ENCODE measurements at places on chromosomes 5 and 9.

DNA sequence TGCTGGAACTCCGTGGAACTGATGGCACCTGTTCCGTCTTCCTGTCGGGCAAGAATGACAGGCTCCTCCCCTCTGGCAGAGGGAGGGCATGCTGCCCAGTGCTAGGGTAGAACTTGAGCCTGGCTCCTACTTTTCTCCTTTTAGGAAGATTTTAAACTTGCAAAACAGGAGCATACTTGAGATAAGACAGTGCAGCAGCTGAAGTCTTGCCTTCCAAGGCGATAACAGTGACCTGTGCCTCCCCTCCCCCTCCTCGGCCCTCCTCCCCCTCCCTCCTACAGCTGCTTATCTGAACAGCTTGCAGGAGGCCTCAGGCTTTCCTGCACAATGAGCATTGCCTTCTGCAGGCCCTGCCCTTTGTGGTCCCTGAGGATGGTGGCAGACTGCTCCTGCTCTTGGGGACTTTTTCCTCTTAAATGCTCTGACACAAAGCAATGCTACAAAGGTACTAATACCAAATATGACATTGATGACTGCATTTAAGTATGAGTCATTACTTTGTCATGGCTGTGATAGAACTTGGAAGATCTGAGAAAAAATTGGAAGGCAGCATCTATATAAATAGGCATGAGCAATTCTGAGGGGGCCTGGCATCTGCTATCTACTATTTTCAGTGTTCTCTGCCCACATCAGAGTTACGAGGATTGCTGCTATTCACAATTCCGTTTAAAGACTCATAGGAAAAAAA is 2.0 kb downstream of the GADD45G start:
- no peak for DNase-seq

DNA sequence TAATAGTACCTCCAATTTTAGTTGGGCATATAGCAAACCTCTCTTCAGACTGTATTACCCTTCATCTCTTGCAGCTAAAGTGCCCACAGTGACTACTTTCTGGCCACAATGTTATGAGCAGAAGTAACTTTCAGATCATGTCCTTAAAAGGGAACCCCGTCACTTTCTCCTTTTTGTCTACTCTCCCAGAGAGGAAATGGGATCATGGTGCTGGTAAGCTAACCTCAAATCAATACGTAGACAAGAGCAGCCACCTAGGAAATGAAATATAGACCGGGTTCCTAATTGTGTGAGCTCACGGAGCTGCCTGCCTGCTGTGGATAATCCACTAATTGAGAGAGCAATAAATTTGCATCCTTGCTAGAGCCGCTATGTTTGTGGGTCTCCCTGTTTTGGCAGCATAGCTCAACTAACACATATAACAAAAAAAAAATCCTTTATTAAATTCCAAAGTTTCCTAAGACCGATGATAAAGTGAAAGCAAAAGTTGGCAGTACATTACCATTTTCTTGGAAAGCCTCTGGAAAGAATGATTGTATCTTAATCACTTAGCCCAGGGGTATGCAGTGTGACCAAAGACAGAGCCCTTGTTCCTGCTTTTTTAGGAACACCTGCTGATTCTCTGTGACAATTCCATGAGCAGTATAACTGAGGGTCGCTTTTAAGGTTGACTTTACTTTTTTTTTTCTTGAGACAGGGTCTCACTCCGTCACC is 5.6 kb upstream of the IL7R start:
- no peak for DNase-seq

DNA sequence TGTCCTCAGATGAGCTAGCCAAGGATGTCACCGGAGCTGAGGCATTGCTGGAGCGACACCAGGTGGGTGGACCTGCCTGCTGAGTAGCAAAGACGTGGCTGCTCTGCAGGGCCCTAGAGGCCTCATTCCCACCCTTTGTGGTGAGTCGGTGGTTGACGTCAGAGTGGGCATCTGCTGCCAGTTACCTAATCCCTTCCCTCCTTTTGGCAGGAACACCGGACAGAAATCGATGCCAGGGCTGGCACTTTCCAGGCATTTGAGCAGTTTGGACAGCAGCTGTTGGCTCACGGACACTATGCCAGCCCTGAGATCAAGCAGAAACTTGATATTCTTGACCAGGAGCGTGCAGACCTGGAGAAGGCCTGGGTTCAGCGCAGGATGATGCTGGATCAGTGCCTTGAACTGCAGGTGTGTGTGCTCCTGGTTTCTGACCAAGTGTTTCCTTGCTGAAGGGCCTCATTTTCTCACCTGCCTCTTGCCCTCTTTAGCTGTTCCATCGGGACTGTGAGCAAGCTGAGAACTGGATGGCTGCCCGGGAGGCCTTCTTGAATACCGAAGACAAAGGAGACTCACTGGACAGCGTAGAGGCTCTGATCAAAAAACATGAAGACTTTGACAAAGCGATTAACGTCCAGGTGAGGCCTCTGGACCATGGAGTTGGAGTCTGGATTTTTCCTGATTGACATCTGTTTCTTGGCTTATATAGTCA is 48.9 kb downstream of the DYNC2I2 start:
- DNase-seq: no peak

DNA sequence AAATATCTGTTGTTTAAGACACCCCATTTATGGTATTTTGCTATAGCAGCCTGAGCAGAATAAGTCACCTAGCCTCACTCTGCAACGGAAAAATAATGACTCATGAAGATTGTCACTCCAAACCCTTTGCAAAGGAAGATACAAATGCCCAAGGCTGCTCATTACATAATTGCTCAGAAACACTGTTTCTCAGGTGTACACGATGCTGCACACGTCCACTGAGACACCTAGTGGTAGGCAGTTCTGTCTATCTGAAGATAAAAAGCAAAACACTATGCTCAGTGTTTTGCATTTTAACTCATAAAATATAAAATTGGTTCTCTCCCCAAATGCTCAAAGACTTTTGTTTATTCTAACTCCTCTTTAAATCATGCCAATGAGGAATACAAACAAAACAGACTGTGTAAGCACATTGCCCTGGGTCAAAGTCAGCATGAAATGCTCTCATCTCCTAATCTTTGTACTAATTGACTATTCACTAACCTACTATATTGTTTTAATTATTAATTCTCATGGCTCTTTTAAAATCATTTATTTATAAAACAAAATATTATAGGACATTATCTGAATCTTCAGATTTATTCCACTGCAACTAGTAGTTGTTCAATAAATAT is 7.7 kb upstream of the TSLP start:
- DNase-seq: no peak

DNA sequence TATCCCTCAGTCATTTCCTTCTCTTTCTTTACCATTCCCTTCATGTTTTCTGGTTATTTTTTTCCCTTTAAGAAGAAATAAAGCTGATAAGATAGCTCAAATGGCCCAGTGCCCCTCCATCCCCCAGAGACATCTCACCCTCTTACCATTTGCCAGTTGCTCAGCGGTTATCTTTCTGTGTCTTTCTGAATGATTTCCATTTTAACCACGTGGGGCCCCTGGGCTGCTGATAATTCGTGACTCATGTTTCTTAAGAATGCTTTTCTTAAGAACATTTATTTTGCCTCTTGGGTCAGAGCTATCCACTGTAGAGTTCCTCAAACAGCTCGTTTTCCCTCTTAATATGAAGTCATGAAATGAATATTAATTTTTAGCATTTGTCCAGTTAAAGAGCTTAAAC is 147.8 kb downstream of the MAST4 start:
- DNase-seq: no peak

DNA sequence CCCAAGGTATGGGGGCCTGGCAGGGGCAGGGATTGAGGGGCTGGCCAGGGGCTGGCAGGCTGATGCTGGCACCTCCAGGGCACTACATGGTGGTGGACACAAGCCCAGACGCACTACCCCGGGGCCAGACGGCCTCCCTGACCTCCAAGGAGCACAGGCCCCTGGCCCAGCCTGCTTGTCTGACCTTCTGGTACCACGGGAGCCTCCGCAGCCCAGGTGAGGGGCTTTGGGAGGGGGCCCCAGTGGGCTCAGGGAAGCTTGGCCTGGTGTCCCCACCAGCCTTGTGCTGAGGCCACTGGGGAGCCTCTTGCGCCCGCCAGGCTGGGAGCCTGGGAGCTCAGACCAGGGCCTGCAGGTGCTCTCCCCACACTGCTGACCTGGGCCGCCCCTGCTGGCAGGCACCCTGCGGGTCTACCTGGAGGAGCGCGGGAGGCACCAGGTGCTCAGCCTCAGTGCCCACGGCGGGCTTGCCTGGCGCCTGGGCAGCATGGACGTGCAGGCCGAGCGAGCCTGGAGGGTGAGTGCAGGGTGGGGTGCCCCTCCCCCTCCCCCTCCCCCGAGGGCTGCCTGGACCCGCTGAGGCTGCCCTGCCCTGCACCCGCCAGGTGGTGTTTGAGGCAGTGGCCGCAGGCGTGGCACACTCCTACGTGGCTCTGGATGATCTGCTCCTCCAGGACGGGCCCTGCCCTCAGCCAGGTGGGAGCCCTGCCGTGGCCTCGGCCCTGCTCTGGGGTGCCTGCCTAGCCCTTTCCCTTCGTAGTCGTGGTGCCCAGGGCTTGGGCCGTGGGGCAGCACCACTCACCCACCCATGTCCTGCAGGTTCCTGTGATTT is 5.7 kb downstream of the MAMDC4 start:
- no peak for DNase-seq

GRCh38 chr5:177473443-177474001 is at the start of gene DBN1:
Gene DBN1 (minus strand): TSS chr5:177473634. CDS start chr5:177473521, 113 bp downstream.
- DNase-seq: no peak

DNA sequence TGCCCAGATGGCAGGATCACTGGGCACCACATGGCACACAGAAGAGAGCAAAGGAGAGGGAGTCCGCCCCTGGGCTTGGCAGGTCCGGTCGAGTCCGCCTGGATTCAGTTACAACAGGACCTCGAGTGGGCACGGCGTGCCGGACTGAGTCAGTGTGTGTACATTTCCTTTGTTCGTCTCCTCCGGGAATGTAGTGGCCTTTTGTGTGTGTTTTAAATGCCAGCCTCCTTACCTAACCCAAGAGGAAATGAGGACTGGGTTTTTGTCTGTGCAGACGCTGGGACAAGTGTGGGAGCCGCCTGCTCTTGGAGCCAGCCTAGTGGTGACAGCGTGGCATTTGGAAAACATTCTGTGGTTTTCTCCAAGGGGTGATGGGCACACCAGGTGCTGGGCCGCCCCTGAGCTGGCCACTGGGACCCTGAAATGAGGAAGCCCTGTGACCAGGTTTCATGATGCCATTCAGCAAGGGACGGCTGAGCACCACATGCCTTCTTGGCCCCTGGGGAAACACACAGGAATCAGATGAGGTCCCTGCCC is 9.6 kb downstream of the NEK6 start:
- no peak for DNase-seq
